Activated T-helper 17 cell treated with anti-CD3 and anti-CD28 coated beads, Interleukin-2, amount 50 U/mL, for 72 hours (primary cell): ENCODE measurements at places on chromosomes 5 and 9.

- no peak for ATAC-seq
Measured at GRCh38 chr5:137995749-137996128, 37.1 kb downstream of the FAM13B start.

- peak; percentile 100 for ATAC-seq
Measured at GRCh38 chr5:177378884-177379883, 5.0 kb upstream of the SLC34A1 start.

- ATAC-seq = no peak
Measured at GRCh38 chr5:67516948-67517565, 320.5 kb upstream of the CD180 start.

GRCh38 chr5:34522599-34523386 lies 133.3 kb upstream of the RAI14 start:
- ATAC-seq = peak; percentile 66

DNA sequence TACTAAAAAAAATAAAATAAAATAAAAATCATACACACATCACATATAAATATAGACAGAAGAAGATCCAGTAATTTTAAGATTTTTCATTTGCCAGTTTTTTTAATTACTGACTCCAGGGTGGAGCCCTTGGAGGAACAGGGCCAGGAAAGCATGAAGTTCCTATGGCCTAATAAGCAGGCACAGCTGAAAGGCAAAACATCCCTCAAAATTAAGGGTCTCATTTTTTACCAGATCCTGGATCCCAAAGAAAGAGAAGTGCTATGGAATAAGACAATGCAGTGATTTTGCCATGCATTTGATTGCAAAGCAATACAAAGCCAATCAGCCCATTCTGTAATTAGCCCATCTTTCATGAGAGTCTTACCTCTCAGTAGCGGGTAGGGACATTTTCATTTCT lies 11.3 kb upstream of the DTWD2 start:
- no peak for ATAC-seq

DNA sequence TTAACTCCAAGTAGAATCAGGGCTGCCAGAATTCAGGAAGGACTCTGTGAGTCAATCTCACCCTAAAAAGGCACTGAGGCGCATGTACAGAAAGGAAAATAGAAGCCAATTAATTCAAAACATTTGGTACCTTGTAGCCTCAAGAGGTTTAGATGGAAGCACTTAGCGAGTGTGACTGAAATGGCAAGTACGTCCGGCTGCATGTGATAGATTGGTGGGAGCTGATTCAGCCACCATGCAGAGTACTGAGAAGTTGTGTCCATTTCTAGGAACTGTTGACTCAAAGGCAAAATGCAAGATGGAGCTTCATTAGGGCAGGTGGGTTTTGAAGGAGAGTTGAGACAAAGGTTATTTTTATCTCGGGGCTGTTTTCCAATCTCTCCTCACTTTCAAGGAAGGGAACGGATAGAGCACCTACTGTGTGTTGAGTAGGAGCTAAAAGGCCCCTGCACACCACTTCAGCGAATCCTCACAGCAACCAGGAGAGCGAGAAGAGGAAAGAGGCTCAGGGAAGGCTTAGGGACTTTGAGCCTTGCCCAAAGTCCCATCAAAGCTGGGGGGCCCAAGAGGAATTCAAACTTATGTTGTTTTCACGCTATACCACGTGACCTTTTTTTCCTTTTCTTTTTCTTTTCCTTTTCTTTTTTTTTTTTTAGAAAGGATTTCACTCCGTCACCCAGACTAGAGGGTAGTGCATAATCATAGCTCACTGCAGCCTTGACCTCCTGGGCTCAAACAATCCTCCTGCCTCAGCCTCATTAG lies 34.6 kb upstream of the CPEB4 start:
- peak; percentile 74 for ATAC-seq

GRCh38 chr9:109771087-109771486 lies 8.9 kb upstream of the PALM2AKAP2 start:
- no peak for ATAC-seq

GRCh38 chr5:1446602-1447343 lies 1.5 kb upstream of the SLC6A3 start:
- ATAC-seq = no peak

DNA sequence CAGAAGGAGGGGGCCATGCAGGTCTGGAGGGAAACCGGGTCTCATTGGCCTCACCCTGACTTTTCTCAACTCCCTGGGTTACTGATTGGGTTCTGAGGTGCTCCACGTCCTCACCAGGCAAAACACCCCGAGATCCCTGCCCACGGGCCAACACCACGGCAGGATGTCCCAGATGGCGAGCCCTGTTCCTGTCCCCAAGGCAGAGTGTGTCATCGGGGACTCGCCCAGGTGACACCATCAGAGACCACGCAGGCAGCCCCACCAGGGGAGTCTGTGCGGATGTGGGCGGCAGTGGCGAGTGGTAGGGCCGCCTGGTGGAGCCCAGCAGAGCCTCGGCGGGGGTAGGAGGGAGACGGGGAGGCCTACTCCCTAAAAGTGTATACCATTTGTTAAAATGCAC lies 59.0 kb upstream of the UBAC1 start:
- no peak for ATAC-seq

GRCh38 chr9:110156416-110156815 lies 51.5 kb downstream of the C9orf152 start:
- no peak for ATAC-seq

DNA sequence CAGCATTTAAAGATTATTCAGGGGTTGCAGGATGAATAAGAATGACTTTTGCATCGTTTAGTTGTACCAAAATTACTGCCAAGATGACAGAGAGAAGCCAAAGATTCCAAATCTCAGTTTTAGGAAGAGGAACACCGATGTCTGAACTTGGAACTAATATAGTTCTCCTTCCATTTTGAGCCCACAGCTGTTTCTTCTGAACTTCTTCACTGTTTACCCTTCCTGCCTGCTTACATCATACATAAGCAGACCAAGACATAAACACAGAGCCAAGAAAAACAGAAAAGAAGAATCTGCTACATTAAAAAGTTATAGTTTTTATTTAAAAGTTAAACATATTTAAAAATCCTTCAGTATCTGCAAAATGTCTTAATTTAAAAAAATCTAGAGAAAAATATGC lies 146.9 kb upstream of the RAPGEF1 start:
- no peak for ATAC-seq

GRCh38 chr5:151465476-151465875 lies 18.1 kb downstream of the SLC36A1 start:
- ATAC-seq = no peak
